ENCODE measurements at places on chromosomes 13 and 19. TPM values are rescaled to one million over a fixed set of nuclear protein-coding genes. Genes with fewer than 3 reads are reported as not detected.

The CXCL17 gene
- total RNA-seq = not detected

The REEP6 gene
- total RNA-seq = 0.99 TPM

The SLITRK1 gene
- not detected for total RNA-seq

The C19orf85 gene
- total RNA-seq = not detected

The TSHZ3 gene
- 3.6 TPM for total RNA-seq

The PAK4 gene
- 9.9 TPM for total RNA-seq

The SIGLEC7 gene
- under 0.01 TPM for total RNA-seq

The GFY gene
- not detected for total RNA-seq

The ARL11 gene
- 0.09 TPM for total RNA-seq

The ZNF471 gene
- total RNA-seq = 2.0 TPM

The SCEL gene
- not detected for total RNA-seq

The SPACA4 gene
- total RNA-seq = not detected

The F7 gene
- total RNA-seq = not detected

The RNF113B gene
- not detected for total RNA-seq

The ATP4A gene
- not detected for total RNA-seq

The KLF16 gene
- total RNA-seq = 6.8 TPM

The IGFLR1 gene
- total RNA-seq = 1.3 TPM

The COL5A3 gene
- total RNA-seq = 2.4 TPM

The KIR3DL2 gene
- total RNA-seq = not detected

The SERPINE3 gene
- not detected for total RNA-seq

The KCTD15 gene
- total RNA-seq = 51.9 TPM

The F2RL3 gene
- 3.1 TPM for total RNA-seq

The ZNF66 gene
- total RNA-seq = 1.2 TPM

The NLRP9 gene
- total RNA-seq = not detected

The GAPDHS gene
- not detected for total RNA-seq

The PRTN3 gene
- total RNA-seq = not detected

The PEAK3 gene
- total RNA-seq = not detected

The ZNF568 gene
- 17.7 TPM for total RNA-seq

The CEACAM7 gene
- not detected for total RNA-seq

The NEK5 gene
- 0.09 TPM for total RNA-seq

The MATK gene
- not detected for total RNA-seq

The PNKP gene
- 36.7 TPM for total RNA-seq

The SELENOV gene
- total RNA-seq = not detected

The C19orf81 gene
- total RNA-seq = 1.2 TPM

The EXOSC5 gene
- 18.3 TPM for total RNA-seq

The JAK3 gene
- total RNA-seq = 0.72 TPM

The CGB5 gene
- not detected for total RNA-seq

The CD70 gene
- total RNA-seq = not detected

The DPF1 gene
- 1.3 TPM for total RNA-seq

The LGALS14 gene
- not detected for total RNA-seq

The COX7A1 gene
- 4.4 TPM for total RNA-seq

The CBY2 gene
- total RNA-seq = not detected

The IRGQ gene
- 23.5 TPM for total RNA-seq

The RNF225 gene
- 0.09 TPM for total RNA-seq
